ENCODE measurements at places on chromosomes 3 and 15.

DNA sequence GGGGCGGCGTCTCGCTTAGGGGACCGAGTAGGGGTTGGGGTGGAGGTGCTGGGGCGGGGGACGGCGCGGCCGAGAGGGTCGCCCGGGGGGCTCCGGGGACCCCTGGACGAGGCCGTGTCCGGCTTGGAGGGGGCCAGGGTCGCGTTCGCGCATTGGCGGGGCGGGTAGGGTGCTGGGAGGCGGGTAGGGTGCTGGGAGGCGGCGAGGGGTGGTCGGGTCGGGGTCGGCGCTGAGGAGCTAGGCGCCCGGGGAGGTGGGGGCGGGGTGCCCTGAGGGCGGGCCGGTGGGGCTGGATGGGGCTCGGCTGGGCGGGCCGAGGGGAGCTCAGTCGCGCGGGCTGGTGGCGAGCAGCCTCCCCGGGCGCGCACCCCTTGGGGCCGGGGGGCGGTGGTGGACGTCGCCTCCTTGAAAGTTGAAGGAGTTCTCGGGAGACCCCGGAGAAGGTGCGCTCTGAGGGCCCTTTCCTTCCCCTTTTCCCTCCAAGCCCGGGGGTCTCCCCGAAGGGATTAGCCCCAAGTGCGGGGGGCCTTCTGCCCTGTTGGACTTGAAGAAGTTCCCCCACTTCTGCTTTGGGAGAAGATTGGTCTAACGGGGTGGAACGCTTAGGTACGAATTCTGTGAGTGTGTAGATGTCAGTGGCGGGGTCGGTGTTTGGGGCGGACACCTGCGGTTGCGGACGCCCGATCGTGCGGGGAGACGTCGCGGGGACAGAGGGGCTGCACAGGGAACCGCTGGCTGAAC, 543 bp downstream of the MEF2A start:
- DNase-seq, result peak; percentile 49

DNA sequence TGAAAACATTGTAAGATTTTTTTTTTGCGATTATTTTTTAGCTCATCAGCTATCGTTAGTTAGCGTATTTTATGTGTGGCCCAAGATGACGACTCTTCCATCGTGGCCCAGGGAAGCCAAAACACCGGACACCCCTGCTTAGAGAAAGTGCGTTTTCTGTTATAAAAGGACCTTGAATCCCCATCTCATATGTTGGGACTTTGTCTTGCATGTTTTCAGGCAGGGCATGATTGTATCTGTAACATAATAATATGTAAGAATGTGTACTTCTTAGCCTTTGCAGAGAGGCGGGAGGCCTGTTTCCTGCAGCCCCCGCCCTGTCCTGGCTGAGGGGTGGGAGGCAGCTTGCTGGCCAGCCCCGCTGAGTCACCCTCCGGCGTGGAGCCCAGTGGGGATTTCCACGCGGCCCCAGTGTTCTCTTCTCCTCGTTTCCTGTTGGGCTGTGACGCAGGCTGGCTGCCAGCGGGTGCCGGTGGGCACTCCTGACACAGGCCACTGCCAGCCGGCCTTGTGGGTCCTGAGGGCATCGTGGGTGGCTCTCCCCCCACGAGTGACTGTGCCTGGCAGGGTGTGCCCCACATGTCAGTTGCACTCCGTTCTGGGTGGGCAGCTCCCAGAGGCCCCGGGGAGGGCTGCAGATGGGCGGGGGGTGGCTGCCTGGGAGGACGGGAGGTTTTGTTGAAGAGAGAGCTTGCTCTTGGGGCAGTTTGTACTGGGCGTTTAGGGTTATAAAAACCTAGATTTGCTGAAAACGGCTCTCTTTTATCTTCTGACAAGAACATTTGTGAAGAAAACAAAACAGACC, 55.6 kb downstream of the SMAD3 start:
- no peak for DNase-seq

DNA sequence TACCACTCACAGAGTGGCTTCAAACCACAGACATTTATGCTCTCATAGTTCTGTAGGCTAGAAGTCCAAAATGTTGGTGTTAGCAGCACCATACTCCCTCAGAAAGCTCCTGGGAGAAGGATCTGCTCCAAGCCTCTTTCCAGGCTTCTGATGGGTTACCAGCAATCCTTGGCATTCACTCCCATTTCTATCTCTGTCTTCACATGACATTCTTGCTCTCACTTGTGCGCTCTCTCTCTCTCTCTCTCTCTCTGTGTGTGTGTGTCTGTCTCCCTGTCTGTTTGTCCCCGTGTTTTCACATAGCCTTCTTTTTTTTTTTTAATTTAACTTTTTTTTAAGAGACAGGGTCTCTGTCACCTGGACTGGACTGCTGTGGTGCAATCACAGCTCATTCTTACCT, 26.3 kb downstream of the CDAN1 start:
- DNase-seq, result no peak

GRCh38 chr3:194285850-194286197, 65.3 kb downstream of the CPN2 start:
- DNase-seq, result no peak

DNA sequence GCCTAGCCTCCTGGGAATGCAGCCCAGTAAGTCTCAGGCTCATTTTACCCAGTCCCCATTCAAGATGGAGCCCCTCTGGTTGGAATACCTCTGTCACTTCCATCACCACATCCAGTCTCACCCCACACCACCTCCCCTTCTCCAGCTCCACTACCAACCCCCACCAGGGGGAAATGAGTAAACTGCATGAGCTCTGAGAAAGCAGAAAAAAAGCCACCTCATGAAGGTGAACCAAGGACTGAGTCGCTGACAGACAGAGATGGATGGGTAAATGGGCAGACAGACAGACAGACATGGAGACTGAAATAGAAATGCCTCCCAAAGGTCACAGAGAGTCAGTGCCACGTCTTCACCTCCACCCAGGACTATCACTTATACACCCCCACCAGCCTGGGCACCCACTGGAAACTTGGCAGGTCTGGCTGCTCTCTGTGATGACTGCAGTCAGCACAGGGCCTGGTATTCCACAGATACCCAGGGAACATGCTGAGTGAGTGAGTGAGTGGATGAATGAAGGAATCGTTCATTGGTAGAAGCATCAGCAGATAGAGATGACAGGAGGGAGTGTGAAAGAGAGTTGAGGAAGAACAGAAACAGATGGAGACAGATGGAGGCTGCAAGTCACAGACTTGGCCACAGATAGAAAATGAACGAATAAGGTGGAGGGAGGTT, 4.9 kb upstream of the LOXL1 start:
- no peak for DNase-seq

- DNase-seq, result no peak
Measured at GRCh38 chr3:118029049-118029448, 1005.6 kb downstream of the IGSF11 start.

DNA sequence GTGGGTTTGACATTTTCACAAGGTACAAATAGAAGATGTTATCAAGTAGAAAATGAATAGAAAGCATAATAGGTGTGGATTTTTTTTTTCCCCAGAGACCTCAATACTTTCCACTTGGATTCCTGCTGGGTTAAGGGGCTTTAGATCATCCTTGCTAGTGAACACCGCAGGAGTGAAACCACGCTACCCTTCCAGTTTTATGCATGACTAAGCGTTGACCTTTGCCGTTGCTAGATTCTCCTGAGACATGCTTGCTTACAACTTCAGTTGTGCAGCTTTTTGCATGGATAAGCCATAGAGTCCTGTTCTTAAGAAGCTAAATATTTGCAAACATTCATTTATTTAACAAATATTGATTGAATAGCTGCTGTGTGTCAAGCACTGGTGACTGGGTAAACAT, 299.7 kb upstream of the LMCD1 start:
- no peak for DNase-seq

GRCh38 chr15:95875121-95875643, 455.3 kb upstream of the NR2F2 start:
- peak; percentile 57 for DNase-seq

DNA sequence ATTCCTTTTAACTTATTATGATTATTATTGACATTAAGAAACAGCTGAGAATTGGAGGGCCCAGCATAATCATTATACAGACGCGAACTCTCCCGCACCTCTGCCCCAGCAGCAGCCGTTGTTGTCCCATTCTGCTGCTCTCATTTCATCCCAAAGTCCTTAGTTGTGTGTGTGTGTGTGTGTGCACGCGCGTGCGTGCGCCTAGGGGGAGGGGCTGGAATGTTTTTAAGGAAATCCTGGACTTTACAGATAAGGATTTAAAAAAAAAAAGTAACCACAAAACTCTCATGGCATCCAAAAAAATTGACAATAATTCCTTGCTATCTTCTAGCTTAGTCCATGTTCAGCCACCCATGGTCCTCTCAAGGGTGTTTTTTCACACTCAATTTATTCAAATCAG, 134.2 kb downstream of the WNT7A start:
- DNase-seq, result no peak

- no peak for DNase-seq
Measured at GRCh38 chr15:40365016-40365415, 7.0 kb downstream of the DISP2 start.

DNA sequence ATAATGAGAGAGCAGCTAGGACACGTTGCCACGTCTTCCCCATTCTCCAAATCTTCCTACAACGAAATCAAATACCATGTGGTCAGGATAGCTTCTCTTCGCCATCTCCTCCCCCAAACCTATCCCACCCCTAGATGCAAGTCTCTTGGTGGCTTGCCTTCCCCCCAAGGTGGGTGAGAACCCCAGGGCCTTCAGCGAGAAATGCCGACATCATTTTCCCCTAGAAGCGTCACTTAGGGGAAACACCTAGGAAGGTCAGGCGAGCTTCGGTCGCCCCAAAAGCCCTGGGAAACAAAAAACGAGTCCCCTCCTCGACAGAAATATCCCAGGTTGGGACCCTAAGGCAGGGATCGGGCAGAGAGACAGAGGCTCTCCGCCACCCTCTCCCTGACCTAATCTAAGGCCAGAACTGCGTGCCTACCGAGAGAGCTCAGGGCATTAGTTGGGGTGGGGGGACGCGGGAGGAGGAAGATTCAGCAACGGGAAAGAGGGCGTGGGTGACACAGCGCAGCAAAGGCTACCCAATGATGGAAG, 502 bp downstream of the DPH3 start:
- no peak for DNase-seq

GRCh38 chr3:20462226-20462625, 276.2 kb upstream of the SGO1 start:
- no peak for DNase-seq

DNA sequence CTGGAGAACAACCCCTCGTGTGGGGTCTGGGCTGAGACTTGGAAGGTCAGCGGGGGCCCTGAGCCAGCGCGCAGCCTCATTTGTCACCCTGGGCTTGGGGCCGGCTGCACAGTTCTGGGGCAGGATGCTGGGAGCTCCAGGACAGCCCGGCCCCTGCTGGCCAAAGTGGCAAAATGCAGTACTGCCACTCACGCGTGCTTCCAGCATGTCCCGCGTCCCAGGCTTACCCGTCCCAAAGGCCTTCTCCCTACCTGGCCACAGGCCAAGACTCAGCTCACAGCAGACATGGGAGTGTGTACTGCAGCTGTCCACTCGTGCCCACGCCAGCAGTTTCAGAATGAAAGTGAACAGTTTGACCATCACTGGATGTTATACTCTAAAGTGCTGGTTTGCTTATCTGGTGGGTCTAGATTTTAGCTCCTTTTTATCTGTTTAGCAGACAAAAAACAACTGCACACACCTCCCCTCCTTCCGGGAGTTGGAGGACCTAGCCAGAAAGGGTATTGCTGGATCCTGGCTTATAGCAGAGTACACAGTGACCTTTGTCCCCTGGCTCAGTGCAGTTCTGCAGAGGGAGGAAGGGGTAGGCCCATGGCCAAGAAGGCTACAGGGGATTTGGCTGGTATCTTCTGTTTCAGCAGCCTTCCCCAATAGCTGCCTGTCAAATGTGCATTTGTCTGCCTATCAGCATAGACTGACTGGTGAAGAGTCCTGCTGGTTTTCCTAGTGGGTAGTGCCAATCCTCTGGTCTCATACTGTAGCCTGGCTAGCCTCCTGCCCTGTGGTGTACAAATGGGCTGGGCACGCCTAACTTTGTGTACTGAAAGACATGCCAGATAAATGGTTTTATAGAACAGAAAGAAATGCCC, 23.2 kb upstream of the IP6K2 start:
- DNase-seq, result peak; percentile 66

DNA sequence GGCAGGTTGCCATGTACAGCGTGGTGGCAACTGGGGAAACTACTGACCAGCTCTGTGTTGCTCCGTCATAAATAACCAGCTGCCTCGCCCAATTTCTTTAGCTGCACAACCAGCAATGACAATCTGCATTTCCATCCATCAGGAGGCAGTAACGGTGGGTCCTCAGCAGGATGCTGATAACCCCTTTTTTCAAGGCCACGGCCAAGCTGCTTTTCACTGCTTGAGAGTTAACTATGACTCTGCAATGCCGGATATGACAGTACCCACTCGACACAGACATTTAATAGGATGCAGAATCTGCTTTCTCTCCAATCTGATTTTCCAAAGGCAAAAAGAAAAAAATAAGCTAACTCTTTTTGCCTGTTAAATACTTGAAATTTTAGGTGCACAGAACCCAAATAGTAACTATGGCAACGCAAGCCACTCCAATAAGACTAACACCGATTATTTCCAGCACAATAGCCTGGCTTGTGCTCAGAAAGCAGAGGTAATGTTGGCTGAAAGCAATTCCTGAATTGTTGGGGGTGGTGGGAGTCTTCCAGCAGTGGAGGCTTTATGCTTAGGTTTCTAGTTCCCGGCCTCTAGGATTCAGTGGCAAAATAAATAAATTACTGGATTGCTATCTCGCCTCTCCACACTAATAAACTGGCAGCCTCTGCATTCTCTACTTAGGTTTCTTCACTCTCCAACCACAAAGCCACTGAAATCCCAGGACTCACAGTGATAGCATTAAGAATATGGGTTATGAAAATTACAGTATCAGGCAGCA, 31.2 kb upstream of the SRGAP3 start:
- DNase-seq, result no peak

GRCh38 chr3:121835465-121835801, 424 bp downstream of the EAF2 start:
- DNase-seq, result peak; percentile 53

- no peak for DNase-seq
Measured at GRCh38 chr3:71119171-71119570, 464.4 kb downstream of the FOXP1 start.

DNA sequence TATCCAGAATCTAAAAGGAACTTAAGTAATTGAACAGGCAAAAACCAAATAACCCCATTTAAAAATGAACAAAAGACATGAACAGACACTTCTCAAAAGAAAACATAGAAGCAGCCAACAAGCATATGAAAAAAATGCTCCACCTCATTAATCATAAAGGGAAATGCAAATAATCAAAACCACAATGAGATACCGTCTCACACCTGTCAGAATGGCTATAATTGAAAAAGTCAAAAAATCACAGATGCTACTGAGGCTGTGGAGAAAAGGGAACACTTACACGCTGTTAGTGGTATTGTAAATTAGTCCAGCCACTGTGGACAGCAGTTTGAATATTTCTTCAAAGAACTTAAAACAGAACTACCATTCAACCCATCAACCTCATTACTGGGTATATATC, 220.7 kb downstream of the MEX3B start:
- no peak for DNase-seq

GRCh38 chr3:17942856-17943255, 200.4 kb upstream of the TBC1D5 start:
- DNase-seq, result no peak

DNA sequence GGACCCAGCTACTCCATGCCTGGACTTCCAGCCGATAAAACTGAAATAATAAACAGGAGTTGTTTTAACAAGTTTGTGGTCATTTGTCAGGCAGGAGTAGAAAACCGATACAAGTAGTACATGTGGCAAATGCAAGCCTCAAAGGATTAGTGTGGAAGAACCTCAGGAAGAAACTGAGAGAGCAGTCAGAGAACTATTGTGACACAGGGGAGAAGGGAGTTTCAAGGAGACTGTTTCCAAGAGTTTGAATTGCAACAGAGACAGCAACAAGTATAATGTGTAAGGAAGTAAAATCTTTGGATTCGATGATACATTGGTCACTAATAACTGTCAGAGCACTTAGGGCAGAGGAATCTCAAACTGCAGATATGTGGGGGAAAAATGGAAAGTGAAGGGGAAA, 450.6 kb upstream of the ARHGEF26 start:
- DNase-seq, result no peak
